ENCODE measurements at places on chromosomes 3 and 15.

GRCh38 chr3:112115161-112115739, 17.8 kb downstream of the GCSAM start:
- no peak for DNase-seq

GRCh38 chr3:55842204-55842603, 355.1 kb upstream of the WNT5A start:
- no peak for DNase-seq

- DNase-seq = no peak
Measured at GRCh38 chr3:94483403-94483802, 420.5 kb downstream of the NSUN3 start.

DNA sequence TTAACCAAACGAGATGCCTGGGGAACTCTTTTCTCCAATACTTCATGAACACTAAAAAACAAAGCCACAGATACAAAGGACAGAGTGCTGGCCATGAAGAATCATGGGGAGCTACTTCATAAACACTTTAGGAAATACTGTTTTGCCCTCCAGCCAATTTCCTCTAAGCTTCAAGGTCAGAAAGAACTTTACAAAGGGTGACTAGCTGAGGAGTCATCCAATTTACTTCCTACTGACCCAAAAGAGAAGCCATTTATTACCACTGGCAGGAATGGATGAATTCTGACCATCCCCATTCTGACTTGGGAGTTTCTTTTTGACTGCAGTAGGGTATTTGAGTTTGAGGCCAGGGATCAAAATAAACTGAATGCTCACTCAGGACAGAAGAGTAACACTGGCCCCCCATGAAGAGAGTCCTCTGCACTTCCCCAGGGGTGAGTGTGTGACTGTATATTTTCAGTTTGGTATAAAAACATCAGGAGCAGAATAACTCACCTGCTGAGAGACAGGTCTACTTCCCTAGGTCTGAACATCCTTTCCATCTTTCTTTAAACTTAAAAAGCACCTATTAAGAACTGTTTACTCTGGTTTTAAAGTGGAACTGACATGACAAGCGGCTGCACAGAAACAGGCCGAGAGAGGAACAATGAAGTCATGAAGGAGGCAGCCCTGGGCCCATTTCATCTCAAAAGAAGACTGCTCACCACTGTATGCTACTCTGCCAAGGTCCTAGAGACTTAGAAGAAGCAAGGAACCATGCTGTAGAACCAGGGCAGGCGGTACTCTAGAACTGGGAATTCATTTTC, 203.6 kb downstream of the TNIK start:
- no peak for DNase-seq

GRCh38 chr3:121757087-121757811, 7.7 kb upstream of the GOLGB1 start:
- DNase-seq = no peak

DNA sequence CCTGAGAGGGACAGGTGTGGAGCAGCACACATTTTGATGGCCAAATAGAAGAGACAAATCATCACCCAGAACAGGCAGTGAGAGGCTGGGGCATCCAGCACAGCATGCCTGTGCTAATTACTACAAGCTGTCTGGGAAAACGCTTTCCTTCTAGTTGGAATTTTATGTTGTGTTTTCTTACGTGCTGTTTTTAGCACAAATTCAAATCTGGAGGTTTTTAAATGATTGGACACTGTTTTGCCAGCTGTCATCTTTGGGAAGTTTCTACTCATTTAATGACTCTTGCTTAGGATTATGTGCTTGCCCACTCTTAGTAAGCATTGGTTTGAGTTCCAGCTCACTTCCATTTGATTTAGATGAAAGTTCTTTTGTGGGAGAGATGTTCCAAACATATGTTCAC, 43.5 kb downstream of the EAF1 start:
- no peak for DNase-seq

DNA sequence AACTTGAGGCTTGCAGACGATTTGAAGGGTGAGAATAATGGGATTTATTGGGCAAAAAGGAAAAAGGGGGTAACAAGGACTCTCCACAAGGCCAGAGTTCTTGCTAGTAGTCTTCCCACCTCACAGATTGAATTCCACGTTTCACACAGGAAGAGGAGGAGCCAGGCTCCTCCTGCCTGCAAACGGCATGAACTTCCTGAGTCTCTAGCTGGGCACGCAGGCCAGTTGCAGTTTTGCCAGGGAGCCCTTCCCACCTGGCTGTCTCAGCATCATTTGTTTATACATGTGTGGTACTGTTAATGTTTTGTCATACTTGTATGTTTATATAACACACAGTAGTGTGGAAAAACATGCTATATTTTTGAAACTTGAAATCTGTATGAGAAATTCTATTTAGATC, 155.0 kb downstream of the NLGN1 start:
- no peak for DNase-seq

GRCh38 chr3:122578069-122578740, 755 bp downstream of the PARP15 start:
- DNase-seq = no peak

- DNase-seq = no peak
Measured at GRCh38 chr3:8445861-8446260, 55.8 kb upstream of the LMCD1 start.

DNA sequence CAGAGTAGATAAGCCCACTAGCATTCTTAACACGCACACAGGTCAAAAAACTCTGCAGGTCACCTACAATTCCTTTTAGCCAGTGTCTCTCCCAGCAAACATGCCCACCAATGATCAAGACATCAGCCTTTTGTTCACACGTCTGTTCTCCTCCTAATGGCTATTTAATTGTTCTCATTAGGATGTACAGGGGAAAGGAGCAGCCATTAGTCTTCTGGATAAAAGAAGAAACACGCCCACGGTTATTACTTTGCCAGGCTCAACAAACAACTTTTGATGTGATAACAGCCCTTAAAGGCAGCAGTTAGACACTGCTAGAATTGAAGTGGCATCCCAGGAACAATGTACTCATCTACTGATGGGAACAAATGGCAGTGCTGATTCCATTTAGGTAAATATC, 108.8 kb downstream of the NTRK3 start:
- no peak for DNase-seq

GRCh38 chr3:130895690-130896488, 2.0 kb downstream of the ATP2C1 start:
- peak; percentile 14 for DNase-seq

- DNase-seq = no peak
Measured at GRCh38 chr3:13195374-13195773, 122.1 kb upstream of the IQSEC1 start.

GRCh38 chr3:155391551-155391958, 98.1 kb upstream of the STRIT1 start:
- DNase-seq = no peak

DNA sequence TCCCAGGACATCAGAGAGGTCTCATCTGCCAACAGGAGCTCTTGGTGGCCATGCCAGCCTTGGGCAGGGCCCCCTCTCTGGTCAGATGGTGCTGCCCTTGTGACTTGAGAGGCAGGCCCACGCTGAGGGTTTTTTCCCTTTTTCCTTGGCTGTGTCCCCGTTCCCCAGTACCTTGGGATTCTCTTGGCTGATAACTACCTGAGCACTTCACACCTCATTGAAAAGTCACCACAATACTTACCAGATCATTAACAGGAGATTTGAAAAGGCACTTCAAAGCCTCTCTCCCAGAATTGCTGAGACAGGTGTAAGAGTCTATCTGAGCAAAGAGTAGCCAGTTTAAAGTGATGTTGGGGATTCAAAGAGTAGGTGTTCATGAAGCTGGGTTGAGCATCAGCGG, 15.1 kb upstream of the TMEM158 start:
- DNase-seq = no peak

- no peak for DNase-seq
Measured at GRCh38 chr15:64633332-64633731, 142.1 kb downstream of the RBPMS2 start.

DNA sequence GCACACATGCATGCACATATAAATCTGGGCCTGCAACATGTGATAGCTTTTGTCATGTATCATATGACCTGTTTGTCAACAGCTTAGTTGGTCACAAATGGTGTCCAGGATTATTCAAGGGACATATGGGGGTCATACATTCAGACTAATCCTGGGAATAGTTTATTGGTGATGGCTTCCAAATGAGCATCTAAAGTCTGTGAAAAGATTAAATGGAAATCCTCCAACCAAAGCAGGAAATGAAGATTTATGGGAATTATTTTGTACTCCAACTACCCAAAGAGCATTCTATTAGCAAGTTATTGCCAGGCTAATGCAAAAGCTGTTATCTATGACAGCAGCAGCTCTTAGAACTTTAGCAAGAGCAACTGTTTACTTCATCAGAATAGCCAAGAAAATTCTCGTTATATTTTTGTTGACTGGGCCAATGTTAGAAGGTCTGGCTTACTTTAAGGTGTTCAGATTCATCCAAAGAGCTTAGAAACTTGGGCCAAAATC, 7.1 kb downstream of the FSTL1 start:
- no peak for DNase-seq

GRCh38 chr3:96863129-96863740, 48.8 kb downstream of the EPHA6 start:
- DNase-seq = no peak

GRCh38 chr15:58269455-58270414, 131.6 kb downstream of the AQP9 start:
- DNase-seq = peak; percentile 25

GRCh38 chr15:61558172-61559136, 329.4 kb upstream of the RORA start:
- DNase-seq = no peak

- DNase-seq = no peak
Measured at GRCh38 chr3:150870406-150870805, 34.8 kb downstream of the MINDY4B start.

DNA sequence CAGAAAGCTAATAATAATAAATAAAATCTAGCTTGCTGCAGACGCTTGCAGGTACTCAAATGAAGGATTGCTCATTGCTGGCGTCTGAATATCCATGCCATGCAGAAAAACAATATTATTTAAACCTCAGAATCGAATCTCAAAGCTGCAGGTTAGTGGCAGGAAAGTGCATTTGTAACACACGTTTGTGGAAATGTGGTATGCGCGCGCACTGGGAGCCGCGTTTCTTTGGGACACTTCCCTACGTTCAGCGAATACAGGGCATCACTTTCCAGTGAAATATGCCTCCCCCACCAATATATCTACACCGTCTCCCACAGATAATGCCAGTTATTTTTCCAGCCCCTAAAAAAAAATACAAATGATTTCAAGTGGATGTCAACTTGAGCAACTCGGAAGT, 37.1 kb downstream of the ZIC4 start:
- no peak for DNase-seq

- no peak for DNase-seq
Measured at GRCh38 chr15:82047453-82048400, 1.9 kb upstream of the MEX3B start.

- no peak for DNase-seq
Measured at GRCh38 chr15:52652984-52653383, 26.2 kb downstream of the ATOSA start.
